Stimulated activated CD8-positive, alpha-beta memory T cell treated with anti-CD3 and anti-CD28 coated beads, Interleukin-7, amount 100 ng/mL, for 4 hours (primary cell): ENCODE measurements at places on chromosomes 12 and 14.

GRCh38 chr14:37658156-37658555 lies 62.7 kb downstream of the TTC6 start:
- no peak for DNase-seq

- no peak for DNase-seq
These were observed 112.3 kb upstream of the NCOR2 start for GRCh38 chr12:124679533-124680371.

DNA sequence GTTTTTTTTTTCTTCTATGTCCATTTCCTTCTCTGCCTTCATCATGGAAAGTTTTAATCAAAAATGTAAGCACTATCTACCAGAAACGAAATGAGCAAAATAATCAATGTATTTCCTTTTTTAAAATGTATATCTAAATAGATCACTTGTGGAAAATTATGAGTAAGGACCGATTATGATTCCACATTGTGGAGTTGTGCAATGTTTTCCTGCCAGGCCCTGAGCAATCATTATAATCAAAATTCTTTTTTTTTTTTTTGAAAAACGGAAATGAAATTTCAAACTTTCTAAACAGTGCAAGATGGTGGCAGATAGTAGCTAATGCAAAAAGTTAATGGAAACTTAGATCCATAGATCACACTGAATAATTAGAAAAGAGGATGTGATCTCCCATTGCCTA lies 1074.6 kb upstream of the TMEM132C start:
- no peak for DNase-seq

GRCh38 chr14:37869633-37870032 lies 274.2 kb downstream of the TTC6 start:
- DNase-seq, result no peak

GRCh38 chr12:46489951-46490388 lies 117.4 kb upstream of the SLC38A2 start:
- DNase-seq, result no peak

DNA sequence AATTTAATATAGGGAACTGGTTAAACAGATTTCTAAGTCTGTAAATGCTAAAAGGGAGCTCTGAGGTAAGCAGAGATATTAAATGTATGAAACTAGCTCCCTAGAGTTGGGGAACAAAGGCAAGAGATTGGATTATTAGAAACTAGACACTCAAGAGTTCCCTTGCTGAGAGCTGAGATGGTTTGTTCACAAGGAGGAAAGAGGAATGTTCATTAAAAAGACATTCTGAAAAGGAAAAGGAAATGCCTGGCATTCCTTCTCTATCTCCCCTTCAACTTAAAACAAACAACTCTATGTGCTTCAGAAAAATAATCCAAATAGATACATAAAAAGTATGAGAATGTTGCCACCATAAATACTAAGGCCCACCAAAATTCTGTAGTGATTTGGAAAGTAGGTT lies 73.7 kb downstream of the GALNT4 start:
- DNase-seq, result no peak

DNA sequence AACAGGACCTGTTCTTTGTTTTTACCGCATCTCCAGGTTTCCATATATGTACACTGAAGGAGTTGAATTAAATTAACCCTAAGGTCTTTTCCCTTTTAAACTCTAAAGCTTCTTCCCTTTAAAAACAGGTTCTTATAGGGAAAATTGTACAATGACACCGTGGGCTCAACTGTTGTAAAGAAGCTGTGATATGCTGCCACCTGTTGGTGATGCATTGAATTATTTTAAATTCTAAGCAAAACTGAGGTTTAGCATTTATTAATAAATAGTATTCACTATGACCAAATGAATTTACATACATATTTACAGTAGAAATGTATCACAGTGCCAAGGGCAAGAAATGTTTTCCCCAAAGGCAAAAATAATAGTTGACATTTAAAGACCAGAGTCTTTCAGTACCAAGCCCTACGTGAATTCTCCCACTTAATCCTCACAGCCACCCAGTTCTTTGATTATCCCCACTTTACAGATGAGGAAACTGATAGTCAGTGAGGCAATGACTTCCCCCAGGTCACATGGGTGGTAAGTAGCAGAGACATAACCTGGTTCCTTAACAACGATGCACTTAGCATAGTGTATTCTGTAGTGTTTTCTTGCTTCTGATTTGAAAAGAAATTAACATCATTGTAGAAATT lies 35.7 kb upstream of the TMEM263 start:
- no peak for DNase-seq

DNA sequence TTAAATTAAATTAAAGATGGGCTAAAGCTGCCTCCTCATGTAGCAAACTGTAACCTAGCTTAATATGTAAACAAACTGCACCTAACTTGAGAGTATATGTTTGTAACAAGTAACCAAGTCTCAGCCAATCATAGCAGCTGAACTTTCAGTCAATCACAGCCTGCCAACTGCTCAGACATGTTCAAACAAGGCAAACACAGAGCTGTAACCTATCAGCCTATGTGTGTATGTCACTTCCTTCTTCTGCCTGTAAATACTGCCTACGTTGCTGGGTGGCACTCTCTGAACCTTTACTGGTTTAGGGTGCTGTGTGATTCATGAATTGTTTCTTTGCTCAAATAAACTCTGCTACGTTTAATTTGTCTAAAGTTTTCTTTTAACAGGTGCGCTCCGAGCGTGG lies 2.9 kb downstream of the SERPINA6 start:
- DNase-seq, result no peak

GRCh38 chr12:131241517-131241916 lies 287.8 kb downstream of the ADGRD1 start:
- DNase-seq, result no peak

- no peak for DNase-seq
These were observed 164.6 kb downstream of the MSRB3 start for GRCh38 chr12:65443038-65443437.

DNA sequence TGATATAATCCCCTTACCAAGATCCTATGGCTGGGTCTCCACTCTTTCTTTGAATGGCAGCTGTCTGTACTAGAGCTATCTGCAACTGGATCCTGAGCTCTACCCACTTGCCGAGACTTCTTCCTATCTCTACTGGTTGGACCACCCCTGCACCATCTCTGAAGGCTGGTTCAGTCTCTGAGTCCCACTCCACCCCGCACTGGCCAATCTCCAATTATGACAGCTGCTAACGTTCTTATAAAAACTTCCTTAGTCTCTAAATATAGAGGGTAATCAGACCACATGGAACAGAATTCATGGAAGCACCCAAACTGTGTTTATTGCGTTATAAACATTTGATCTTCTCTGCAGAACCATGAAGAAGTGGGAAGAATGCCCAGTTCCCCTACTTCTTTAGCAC lies 186.6 kb upstream of the EEA1 start:
- no peak for DNase-seq

DNA sequence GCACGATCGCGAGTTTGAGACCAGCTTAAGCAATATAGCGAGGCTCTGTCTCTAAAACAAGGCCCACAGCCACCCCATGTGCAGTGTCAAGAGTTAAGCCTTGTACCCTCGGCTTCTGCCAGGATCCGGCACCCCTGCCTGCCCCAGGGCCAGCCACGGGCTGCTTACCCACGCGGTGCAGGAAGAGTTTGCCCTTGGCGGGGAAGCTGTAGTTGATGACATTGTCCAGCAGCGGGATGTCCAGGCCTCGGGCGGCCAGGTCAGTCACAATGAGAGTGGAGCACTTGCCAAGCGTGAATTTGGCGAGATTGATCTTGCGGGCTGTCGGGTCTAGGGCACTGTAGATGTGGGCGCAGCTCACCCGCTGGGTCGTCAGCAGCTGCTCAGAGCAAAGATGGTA lies 13.1 kb downstream of the DDX54 start:
- no peak for DNase-seq

DNA sequence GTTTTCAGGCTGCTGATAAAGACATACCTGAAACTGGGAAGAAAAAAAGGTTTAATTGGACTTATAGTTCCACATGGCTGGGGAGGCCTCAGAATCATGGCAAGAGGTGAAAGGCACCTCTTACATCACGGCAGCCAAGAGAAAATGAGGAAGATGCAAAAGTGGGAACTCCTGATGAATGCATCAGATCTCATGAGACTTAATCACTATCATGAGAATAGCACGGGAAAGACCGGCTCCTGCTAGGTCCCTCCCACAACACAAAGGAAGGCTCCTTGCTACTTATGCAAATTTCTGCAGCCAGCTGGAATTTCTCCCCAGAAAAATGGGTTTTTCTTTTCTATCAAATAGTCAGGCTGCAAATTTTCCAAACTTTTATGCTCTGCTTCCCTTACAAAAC lies 174.1 kb upstream of the RMST start:
- DNase-seq, result no peak

GRCh38 chr12:7207866-7208625 lies 18.6 kb downstream of the PEX5 start:
- no peak for DNase-seq
